ENCODE measurements at places on chromosomes 6 and 20. TPM values are rescaled to one million over a fixed set of nuclear protein-coding genes. Genes with fewer than 3 reads are reported as not detected.

GRCh38 chr20:61953037-61954021, 112.4 kb downstream of the TAF4 start:
- H3K27ac ChIP-seq = no peak overlapping the region
- no peak for DNase-seq
- H3K27me3 ChIP-seq = peaks cover 13% of the 10 kb centered on the region
- no peak overlapping the region for H3K4me3 ChIP-seq
- H3K4me1 ChIP-seq = peaks cover 18% of the 10 kb centered on the region

DNA sequence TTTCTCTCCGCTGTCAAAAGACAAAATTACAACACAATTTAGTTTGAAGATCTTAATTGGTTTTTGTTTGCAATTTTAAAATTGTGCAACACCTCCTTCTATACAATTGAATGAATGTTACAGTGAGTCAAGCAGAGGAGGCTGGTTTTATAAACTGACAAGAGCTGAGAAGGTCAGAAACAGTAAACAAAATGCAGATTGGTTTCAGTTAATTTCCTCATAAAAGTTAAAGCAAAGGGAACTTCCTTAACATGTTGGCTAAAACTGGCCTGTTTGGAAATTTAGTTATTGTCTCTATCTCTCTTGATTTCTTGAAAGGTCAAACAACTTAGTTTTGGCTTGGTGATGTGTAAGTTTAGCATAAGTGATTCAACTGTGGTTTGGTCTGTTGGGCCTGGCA, 22.2 kb downstream of the KHDC1L start:
- H3K27ac ChIP-seq = no peak overlapping the region
- no peaks in the 10 kb centered on the region for H3K27me3 ChIP-seq
- no peak for DNase-seq
- no peaks in the 10 kb centered on the region for H3K36me3 ChIP-seq
- H3K4me1 ChIP-seq = no peaks in the 10 kb centered on the region
- no peak overlapping the region for H3K4me3 ChIP-seq

PRPH2 gene
- not detected for total RNA-seq

DNA sequence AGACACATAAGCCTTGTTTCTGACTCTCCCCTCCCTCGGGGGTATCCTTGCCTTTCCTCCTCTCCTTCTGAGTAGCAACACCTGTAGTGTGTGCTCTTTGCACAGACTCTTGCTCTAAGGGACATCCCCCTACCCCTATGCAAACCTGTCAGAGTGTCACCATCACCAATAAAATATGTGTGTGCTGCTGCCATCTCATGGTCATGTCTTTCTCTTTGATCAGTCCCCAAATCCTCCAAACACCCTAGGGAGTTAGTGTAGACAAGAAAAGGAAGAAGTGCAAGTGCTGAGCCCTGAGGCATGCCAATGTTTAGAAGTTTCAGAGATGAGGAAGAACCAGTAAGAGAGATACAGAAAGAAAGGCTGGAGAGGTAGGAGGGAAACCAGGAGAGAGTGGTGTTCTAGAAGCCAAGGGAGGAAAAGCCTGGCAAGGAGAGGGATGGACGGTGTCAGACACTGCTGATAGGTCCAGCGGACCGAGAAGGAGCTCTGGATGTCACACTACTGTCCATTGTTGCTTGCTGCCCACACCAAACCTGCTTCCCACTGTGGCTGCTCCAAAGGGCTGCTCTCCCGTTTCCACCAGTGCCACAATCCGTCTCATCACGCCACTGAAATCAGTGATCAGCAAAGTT, 16.4 kb downstream of the TRMT6 start:
- H3K27me3 ChIP-seq = peaks cover 2% of the 10 kb centered on the region
- no peaks in the 10 kb centered on the region for H3K4me1 ChIP-seq
- no peak overlapping the region for H3K4me3 ChIP-seq
- no peak for DNase-seq

GRCh38 chr6:70369332-70369950, 43.9 kb upstream of the FAM135A start:
- H3K36me3 ChIP-seq = no peaks in the 10 kb centered on the region
- H3K27me3 ChIP-seq = peaks cover 5% of the 10 kb centered on the region
- no peak overlapping the region for H3K4me3 ChIP-seq
- peaks cover 4% of the 10 kb centered on the region for H3K4me1 ChIP-seq
- peak; percentile 39 for DNase-seq
- H3K27ac ChIP-seq = no peak overlapping the region

DNA sequence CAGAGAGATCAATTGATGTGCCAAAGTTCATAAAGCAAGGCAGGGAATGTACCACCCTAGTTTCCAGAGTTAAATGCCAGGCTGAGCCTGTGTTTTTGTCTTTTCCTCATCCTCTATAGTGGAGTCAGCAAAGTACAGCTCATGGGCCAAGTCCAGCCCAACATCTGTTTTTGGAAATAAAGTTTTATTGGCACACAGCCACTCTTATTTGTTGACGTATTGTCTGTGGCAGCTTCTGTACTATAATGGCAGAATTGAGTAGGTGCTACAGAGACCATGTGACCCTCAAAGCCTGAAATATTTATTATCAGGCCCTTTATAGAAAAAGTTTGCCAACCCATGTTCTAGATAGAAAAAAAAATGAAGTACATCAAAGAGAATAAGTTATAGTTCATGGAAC, 187.0 kb downstream of the TSHZ2 start:
- H3K4me3 ChIP-seq = no peak overlapping the region
- H3K36me3 ChIP-seq = peaks cover 1% of the 10 kb centered on the region
- DNase-seq = no peak
- peaks cover 11% of the 10 kb centered on the region for H3K4me1 ChIP-seq
- no peak overlapping the region for H3K27ac ChIP-seq

All from progenitor cell of endocrine pancreas (in vitro differentiated cells).